ENCODE measurements at places on chromosomes 3 and 15. TPM values are rescaled to one million over a fixed set of nuclear protein-coding genes. Genes with fewer than 3 reads are reported as not detected.

GRCh38 chr15:96285729-96286254 is 44.7 kb upstream of the NR2F2 start:
- DNase-seq, result no peak
- no peaks in the 10 kb centered on the region for H3K36me3 ChIP-seq
- H3K4me1 ChIP-seq, result no peaks in the 10 kb centered on the region
- H3K4me3 ChIP-seq, result no peak overlapping the region
- no peak overlapping the region for H3K27ac ChIP-seq

DNA sequence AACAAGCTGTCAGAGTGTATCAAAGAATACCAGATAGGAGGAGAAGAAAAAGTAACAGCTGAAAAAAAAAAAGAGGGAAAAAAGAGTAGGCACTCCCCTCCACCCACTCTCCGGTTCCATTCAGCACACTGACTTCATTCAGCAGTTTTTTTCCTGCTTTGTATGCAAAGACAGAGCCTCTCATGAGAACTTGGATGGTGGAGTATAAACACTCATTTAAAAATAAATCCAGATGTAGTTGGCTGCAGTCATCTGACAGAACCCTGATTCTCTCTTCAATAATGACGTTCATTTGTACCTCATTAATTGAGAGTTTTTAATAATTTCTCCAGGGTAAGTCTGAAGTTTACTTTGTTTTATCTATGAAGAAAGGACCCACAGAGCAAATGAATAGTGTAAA is 81.0 kb downstream of the TMEM108 start:
- H3K4me1 ChIP-seq, result no peaks in the 10 kb centered on the region
- DNase-seq, result no peak
- H3K36me3 ChIP-seq, result no peaks in the 10 kb centered on the region
- H3K4me3 ChIP-seq, result no peak overlapping the region
- no peak overlapping the region for H3K27ac ChIP-seq

DNA sequence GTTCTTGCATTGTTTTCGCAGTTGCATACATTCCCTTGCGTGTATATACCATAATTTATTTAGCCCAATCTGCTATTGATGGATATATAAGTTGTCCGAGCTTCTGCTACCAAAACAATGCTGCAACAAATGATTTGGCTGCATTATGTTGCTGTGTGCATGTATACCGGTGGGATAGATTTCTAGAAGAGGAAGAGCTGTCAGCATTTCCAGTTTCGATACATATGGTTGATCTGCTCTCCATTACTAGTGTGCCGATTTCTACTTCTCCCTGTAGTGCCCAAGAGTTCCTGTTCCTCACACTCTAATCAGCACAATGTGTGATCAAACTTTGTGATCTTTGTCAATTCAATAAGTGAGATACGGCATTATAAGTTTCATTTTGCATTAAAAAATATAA is 92.8 kb upstream of the NMNAT3 start:
- H3K4me1 ChIP-seq, result no peaks in the 10 kb centered on the region
- H3K4me3 ChIP-seq, result no peak overlapping the region
- no peaks in the 10 kb centered on the region for H3K36me3 ChIP-seq
- no peak overlapping the region for H3K27ac ChIP-seq
- DNase-seq, result no peak

ARIH2 gene
- 162 TPM for total RNA-seq

DNA sequence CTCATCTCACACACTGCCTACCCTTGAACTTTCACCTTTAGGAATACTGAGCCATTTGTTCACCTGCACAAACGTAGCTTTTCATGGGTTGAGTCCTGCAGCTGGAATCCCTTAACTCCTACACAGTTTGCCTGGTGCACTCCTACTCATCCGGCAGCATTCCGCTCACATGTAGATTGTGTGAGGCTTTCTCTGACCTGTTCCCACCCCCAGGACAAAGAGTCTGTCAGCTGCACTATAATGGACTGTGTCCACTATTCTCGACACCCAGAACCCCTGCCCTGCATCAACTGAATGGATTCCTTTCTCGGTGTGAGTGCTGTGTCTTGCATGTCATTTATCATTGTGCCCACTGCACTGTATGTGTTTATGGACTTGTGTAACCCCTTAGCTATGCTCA is 54.9 kb downstream of the EPHB3 start:
- no peak overlapping the region for H3K4me3 ChIP-seq
- H3K36me3 ChIP-seq, result no peaks in the 10 kb centered on the region
- H3K27ac ChIP-seq, result no peak overlapping the region
- DNase-seq, result no peak
- H3K4me1 ChIP-seq, result peaks cover 7% of the 10 kb centered on the region
- H3K27me3 ChIP-seq, result no peaks in the 10 kb centered on the region

GRCh38 chr3:110929816-110930215 is 141.8 kb upstream of the NECTIN3 start:
- H3K4me3 ChIP-seq, result no peak overlapping the region
- H3K36me3 ChIP-seq, result no peaks in the 10 kb centered on the region
- H3K27me3 ChIP-seq, result no peaks in the 10 kb centered on the region
- H3K27ac ChIP-seq, result no peak overlapping the region
- no peaks in the 10 kb centered on the region for H3K4me1 ChIP-seq

ACAD9 gene
- 57.6 TPM for total RNA-seq

DNA sequence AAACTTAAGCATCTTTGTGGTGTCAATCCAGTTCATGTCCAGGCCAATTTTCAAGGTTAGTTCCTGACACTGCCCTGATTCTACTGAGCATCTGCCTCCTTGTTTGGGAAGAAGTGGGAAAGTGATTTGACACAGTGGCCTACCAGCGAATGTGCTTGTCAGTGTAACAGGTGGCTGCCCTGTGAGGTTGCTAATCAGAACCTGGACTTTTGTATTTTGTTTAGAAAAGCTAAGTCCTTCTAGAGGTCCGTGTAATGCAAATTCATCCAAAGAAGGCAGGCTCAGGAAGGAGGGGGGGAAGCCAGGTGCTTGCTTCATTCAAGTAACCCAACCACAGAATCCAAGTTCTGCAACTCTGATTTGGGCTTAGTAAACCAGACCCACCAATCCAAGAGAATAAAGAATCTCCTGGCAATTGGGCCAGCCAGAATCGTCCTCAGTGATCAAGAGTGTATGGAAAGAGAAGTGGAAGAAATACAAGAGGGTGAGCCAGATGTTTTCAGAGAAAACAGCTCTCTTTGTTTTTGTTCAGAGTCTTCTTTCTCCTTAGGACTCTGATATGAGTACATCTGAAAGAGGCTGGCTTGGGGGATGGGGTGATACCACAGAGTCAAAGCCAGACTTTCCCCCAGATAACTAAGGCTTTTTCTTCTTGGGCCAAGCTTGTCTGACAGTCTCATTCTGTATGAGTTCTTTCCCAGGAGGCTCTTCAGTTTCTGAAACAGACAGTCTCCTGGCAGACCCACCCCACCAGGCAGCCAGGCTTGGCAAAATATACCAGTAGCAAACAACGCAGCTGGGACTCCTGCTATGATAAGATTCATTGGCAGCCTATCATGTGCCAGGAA is 508.9 kb upstream of the TBL1XR1 start:
- H3K36me3 ChIP-seq, result no peaks in the 10 kb centered on the region
- no peaks in the 10 kb centered on the region for H3K27me3 ChIP-seq
- no peak for DNase-seq
- no peak overlapping the region for H3K4me3 ChIP-seq
- H3K27ac ChIP-seq, result no peak overlapping the region

GRCh38 chr3:88997260-88997659 is 110.2 kb upstream of the EPHA3 start:
- no peaks in the 10 kb centered on the region for H3K27me3 ChIP-seq
- DNase-seq, result no peak
- no peak overlapping the region for H3K27ac ChIP-seq
- no peaks in the 10 kb centered on the region for H3K4me1 ChIP-seq

SLC9A9 gene
- 18.7 TPM for total RNA-seq

- DNase-seq, result no peak
- peaks cover 4% of the 10 kb centered on the region for H3K27me3 ChIP-seq
- no peak overlapping the region for H3K4me3 ChIP-seq
- H3K27ac ChIP-seq, result no peak overlapping the region
These were observed 9.1 kb downstream of the ST8SIA2 start for GRCh38 chr15:92402751-92403150.

GRCh38 chr3:154972951-154973350 is 107.2 kb upstream of the MME start:
- H3K4me1 ChIP-seq, result no peaks in the 10 kb centered on the region
- no peak for DNase-seq
- no peak overlapping the region for H3K27ac ChIP-seq
- H3K4me3 ChIP-seq, result no peak overlapping the region
- no peaks in the 10 kb centered on the region for H3K27me3 ChIP-seq

- no peaks in the 10 kb centered on the region for H3K4me1 ChIP-seq
- H3K27me3 ChIP-seq, result no peaks in the 10 kb centered on the region
- H3K36me3 ChIP-seq, result no peaks in the 10 kb centered on the region
- no peak overlapping the region for H3K4me3 ChIP-seq
- DNase-seq, result no peak
These were observed 362.4 kb downstream of the CGGBP1 start for GRCh38 chr3:87696124-87697013.

GRCh38 chr3:170372190-170372879 is 14.8 kb downstream of the SKIL start:
- H3K4me3 ChIP-seq, result no peak overlapping the region
- no peak for DNase-seq
- peak overlapping the region; percentile 30 for H3K27ac ChIP-seq
- H3K27me3 ChIP-seq, result no peaks in the 10 kb centered on the region
- peaks cover 12% of the 10 kb centered on the region for H3K36me3 ChIP-seq
- peaks cover 46% of the 10 kb centered on the region for H3K4me1 ChIP-seq

DNA sequence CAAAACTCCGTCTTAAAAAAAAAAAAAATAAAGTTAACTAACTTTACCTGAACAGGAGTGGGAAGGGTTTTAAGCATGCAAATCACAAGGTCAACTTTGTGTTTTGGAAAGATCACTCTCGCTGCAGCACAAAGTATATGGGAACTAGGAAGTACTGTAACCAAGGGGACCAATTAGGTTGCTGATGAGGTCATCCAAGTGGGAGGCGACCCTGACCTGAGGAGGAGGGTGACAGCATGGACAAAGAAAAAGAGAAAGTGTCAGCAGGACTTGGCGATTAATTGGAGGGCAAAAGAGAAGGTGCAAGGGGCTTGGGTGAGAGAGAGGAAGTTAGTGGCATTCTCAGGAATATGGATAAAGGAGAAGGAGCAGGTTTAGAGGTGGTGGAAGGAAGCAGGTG is 89.5 kb upstream of the ZBED2 start:
- peaks cover 13% of the 10 kb centered on the region for H3K4me1 ChIP-seq
- no peak overlapping the region for H3K27ac ChIP-seq
- no peaks in the 10 kb centered on the region for H3K27me3 ChIP-seq
- H3K36me3 ChIP-seq, result no peaks in the 10 kb centered on the region
- DNase-seq, result no peak
- H3K4me3 ChIP-seq, result no peak overlapping the region

MASP1 gene
- not detected for total RNA-seq

DNA sequence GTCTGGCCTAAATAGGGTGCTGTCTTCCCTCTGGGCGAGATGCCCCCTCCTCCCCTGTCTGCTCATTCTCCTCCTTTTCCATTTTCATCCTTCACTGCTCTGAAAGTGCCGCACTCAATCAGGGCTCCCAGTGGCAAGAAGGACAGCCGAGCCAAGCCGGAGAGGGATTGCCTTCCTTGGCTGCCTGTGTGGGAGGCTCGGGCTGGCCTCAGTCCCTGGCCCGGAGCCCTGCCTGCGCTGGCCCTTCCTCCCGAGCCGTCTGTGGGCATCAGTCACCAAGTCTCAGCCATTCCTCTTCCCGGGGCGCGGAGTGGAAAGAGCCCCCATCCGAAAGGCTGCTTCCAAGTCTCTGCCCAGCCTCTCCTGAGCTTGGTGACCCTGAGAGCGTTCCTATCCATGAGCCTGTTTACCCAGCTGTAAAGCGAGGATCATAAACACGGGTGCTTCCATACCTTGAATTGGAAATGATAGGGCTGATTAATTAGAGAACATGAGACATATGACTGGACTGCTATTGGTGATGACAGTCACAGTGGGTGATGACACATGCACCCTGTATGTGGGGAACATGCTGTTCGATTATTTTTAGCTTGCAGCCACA is 59.1 kb upstream of the TLE3 start:
- DNase-seq, result no peak
- H3K4me1 ChIP-seq, result peaks cover 8% of the 10 kb centered on the region
- H3K4me3 ChIP-seq, result no peak overlapping the region
- no peak overlapping the region for H3K27ac ChIP-seq
- no peaks in the 10 kb centered on the region for H3K36me3 ChIP-seq
- H3K27me3 ChIP-seq, result no peaks in the 10 kb centered on the region

- H3K27me3 ChIP-seq, result no peaks in the 10 kb centered on the region
- peaks cover 3% of the 10 kb centered on the region for H3K36me3 ChIP-seq
- DNase-seq, result peak; percentile 71
- peaks cover 48% of the 10 kb centered on the region for H3K4me1 ChIP-seq
These were observed 34.1 kb downstream of the AKAP13 start for GRCh38 chr15:85414495-85414894.

- no peaks in the 10 kb centered on the region for H3K4me1 ChIP-seq
- H3K27me3 ChIP-seq, result no peaks in the 10 kb centered on the region
- H3K36me3 ChIP-seq, result no peaks in the 10 kb centered on the region
- H3K4me3 ChIP-seq, result no peak overlapping the region
- DNase-seq, result no peak
These were observed 47.3 kb downstream of the PTPRG start for GRCh38 chr3:61608711-61609110.

DNA sequence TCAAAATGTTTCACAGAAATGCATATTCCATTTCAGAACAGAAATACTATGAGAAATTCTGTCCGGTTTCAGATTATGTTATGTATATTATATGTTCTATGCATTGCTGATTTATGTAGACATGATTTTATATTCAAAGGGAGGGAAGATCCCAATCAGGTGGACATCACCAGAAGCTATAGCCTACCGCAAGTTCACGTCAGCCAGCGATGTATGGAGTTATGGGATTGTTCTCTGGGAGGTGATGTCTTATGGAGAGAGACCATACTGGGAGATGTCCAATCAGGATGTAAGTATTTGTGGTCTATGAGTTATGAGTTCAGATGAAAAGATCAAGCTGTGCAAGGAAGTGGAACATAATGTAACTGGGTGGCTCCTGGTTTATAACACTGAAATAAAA is 341.7 kb downstream of the EPHA3 start:
- no peaks in the 10 kb centered on the region for H3K27me3 ChIP-seq
- no peak for DNase-seq
- no peak overlapping the region for H3K4me3 ChIP-seq
- no peak overlapping the region for H3K27ac ChIP-seq
- no peaks in the 10 kb centered on the region for H3K4me1 ChIP-seq

DNA sequence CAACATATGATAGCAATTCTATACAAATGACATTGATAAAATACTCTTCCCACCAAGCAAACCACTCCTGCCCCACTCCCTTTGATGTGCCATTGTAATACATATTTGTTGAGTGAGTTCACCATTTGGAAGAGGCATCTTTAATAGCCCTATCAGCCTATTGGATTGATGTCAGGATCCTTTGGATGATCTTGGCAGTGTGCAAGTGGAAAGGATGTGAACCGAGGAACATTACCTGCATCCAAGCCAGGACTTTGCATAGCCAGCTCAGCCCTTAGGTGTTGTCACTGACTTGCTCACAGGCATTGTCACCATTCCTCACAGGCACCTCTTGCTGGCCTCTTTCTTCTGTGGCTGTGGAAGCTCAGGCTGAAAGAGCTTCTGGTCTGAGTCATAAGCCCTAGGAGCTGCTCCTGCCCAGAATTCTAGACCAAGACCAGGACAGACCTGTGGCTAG is 16.5 kb upstream of the TIMP4 start:
- H3K27me3 ChIP-seq, result no peaks in the 10 kb centered on the region
- no peaks in the 10 kb centered on the region for H3K4me1 ChIP-seq
- H3K4me3 ChIP-seq, result no peak overlapping the region

TGM5 gene
- total RNA-seq, result 0.42 TPM

REC114 gene
- total RNA-seq, result not detected

TMEM40 gene
- not detected for total RNA-seq

RBMS3 gene
- total RNA-seq, result not detected

C3orf85 gene
- total RNA-seq, result not detected

Measured in B cell (primary cell).